Activated naive CD4-positive, alpha-beta T cell treated with Interleukin-2 at 50 U/mL for 16 hours (primary cell): ENCODE measurements at places on chromosomes 16 and 17.

- no peak for DNase-seq
Measured at GRCh38 chr16:48113471-48113870, 42.3 kb downstream of the ABCC12 start.

GRCh38 chr17:79760197-79760906 lies 17.6 kb upstream of the CBX2 start:
- DNase-seq: no peak

DNA sequence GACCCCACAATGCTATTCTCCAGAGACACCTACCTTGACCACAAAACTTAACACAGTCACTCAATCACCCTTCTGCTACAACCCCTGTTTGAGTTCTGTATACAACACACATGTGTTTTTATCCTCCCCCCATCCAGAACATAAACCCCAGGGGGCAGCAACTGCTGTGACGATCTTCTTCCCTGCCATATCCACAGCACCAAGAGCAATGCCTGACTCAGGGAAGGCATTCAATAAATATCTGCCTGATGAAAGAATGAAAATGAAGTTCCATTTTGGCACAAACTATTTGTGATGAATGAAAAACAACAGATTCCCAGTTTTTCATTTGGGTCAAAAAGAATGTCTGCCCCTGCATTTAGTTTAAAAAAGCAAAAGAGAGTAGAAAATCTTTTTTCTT lies 27.0 kb downstream of the ASIC2 start:
- no peak for DNase-seq

DNA sequence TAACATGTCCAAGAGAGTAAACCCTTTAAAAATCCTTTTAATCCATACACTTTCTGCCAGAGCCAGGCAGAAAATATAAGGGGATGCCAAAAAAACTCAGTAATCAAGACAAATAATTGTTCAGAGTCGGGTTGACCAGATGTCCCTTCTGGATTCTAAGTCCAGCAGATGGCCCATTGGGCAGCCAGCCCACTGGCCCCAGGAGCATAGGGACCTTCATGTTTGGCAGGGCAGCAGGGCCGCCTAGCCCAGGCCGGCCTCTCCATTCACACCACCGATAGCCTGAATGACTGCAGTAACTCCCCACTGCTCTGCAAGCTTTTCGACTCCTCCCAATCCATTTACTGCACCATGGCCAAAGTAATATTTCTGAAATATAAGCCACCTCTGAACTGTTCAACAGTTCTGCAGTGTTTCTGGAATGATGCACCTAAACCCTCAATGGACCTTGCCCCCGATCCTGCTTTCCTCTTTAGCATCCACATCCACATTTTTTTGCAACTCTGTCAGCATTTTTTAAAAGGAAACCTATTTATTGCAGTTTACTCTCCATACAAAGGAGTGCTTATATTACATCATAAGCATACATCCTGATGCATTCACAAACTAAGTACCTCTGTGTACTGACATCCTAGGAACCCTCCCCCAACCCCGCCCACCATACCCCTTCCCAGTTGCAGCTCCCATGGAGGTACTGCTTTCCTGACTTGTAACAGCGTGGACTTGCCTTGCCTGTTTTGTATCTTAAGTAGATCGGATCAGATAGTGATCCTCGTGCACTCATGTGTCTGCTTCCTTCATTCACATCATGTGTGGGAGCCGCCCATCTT lies 46.4 kb downstream of the LDHD start:
- no peak for DNase-seq

GRCh38 chr16:55359946-55360345 lies 35.9 kb downstream of the IRX6 start:
- DNase-seq: no peak

GRCh38 chr16:55418586-55418985 lies 60.4 kb upstream of the MMP2 start:
- no peak for DNase-seq

DNA sequence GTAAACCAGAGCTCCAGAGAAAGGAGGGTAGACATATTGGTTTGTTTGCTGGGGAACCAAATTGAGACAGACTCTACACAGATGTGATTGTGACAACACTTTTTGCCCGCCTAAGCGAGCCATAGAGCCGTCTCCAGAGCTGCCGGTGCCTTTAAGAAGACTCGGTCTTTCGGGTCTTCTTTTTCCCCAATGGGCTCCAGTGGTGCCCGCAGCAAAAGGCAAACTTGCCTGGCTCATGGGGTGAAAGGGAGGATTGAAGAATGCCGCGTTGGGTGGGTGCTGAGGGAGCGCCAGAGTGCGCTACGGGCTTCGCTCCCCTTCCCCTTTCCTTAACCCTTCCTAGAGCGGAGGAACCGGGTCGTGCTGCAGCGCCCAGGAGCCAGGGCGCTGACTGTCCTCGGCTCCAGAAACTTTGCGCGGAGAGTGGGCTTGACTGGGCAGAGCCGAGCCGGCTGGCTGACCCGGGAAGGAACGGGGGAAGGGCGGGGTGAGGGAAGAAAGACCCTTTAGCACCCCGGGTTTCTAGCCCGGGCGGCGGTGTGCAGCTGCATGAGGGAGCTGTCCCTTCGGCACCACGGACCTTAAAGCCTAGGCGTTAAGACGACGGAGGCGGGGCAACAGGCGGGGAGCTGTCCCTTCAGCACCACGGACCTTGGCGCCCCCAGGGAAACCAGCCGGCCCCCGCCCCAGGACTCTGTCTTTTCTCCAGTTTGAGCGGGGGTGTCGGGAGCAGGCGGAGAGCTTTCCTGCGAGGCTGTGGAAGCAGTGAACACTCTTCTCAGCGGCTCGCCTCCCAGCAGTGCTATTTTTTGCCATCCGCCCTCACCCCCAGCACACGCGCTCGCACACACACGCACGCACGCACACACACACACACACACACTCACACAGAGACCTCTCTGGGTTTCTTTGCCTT lies at the start of gene CACNG3:
TSS of gene CACNG3 (plus strand) at position 880 of the 916 bp plus-strand sequence. CDS start 420 bp downstream, outside the sequence.
- peak; percentile 54 for DNase-seq

DNA sequence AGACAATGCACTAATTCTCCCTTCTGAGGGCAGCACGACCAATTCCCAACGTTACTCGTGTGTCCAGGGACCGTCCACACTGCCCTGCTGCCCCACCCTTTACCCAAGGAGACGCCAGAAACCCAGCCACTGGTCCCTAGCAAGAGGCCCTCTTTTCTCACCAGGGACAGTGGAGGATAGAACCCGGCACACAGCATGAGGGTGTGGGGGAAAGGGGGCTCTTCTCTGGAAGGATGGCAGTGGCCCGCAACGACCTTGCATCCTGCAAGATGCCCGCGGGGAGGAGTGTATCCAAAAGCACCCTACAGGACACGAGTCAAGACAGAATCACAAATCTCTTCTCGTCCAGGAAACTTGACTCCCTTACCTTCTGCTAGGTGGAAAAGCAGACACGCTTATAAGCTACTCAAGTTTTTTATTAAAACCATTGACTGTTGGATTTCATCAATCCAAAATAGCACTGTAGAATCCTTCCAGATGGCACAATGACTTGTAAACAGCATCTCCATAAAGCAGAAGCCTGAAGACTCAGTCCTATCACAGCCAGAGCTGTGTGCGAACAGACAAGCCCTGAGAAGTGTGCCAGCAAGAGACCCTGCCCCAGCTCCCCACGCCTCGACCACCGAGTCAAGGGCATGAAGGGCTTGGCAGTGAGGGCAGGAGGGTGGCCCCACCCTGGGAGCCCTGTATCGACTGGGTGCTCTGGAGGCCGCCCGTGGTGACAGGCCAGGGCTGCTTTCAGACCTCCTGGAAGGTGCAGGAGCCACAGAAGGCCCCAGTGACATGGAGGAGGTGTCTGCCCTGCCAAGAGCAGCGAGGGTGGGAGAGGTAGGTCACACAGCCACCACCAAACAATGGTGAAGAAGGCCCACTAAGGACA lies 103.8 kb downstream of the ANKRD11 start:
- no peak for DNase-seq

DNA sequence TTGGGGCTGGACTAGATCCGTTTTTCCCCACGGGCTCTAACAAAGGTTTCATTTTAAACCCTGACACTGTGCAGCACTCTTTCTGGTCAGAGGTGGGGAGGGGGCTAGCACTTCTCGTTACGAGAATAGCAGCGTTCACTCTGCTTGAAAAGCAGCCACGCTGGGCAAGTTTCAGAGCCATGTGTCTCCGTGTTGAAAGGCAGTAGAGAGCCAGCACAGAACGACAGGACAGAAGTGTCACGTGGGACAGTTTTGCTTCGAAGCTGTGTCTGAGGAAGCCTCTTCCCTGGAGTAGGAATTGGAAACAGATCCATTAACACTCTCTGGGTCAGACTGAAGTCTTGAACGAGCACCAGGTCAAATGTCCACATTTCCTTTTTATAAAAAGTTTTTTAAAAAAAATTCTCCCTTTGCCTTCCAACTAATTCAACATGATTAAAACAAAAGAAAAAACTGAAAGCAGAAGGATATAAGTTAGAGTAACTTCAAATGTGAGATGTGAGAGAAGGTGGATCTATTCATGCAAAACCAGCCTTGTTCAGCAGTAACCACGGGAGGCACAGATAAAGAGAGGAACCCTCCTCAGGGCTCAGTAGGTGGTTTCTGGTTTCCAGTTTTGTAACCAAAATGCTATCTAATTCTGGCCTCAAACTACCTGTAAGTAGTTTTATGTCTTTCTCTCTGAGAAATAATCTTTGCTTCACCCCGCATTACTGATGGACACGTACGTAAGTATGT lies 65.0 kb downstream of the SMG6 start:
- no peak for DNase-seq

DNA sequence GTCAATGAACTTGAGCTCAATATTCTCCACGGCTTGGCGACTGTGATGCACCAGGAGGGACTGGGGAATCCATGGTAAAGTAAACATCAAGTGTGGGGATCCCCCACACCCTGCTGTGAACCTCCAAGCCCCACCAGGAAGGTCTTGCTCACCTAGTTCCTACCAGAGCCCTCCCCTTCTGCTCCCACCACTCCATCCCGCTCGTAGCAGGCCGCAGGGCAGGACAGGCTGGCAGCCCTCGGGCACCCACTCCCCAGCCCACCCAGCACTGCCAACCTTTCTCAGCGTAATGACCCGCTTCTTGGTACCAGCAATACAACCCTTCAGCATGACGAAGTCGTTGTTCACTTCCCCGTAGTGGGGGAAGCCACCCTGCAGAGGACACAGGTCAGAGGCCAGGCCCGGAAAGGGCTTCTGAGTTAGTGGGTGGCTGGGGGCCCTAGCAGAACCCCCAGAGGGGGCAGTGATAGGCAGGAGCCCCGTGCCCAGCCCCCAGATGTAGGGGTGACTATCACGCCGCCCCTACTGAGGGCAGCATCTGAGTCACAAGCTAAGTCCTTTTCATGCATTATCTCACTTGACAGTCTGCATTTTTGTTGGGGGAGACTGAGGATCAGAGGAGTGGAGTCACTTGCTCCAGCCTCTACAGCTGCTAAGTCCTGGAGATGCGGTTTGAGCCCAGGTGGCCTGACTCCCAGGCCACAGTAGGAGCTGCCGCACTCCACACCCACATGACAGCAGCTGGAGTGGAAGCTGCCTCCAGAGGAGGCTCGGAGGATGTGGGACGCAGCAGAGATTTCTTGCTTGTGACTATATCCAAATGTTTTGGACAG lies 2.8 kb upstream of the MSRB1 start:
- no peak for DNase-seq

GRCh38 chr17:49647256-49647585 lies 30.7 kb downstream of the SPOP start:
- no peak for DNase-seq

DNA sequence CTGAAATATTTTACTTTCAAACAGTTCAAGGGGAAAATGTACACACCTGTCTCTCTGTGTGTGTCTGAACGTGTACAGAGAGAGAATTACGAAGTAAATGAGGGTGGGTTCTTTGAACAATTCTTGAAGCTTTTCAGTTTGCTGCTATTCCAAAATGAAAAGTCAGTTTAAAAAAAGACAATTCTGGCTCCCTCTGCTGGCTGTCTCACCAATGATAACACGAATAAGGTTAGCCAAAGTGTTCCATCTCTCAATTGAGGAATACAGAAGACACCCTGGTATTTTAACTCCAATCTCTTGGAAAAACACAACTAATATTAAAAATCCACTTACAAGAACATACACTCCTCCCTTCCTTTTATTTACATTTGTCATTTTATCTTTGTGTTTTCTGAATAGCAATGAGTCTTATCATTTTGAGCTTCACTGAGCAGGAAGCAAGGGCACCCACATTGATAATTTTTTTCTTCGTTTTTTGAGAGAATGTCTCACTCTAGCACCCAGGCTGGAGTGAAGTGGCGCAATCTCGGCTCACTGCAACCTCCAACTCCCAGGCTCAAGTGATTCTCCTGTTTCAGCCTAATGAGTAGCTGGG lies 20.5 kb downstream of the EFTUD2 start:
- peak; percentile 15 for DNase-seq

DNA sequence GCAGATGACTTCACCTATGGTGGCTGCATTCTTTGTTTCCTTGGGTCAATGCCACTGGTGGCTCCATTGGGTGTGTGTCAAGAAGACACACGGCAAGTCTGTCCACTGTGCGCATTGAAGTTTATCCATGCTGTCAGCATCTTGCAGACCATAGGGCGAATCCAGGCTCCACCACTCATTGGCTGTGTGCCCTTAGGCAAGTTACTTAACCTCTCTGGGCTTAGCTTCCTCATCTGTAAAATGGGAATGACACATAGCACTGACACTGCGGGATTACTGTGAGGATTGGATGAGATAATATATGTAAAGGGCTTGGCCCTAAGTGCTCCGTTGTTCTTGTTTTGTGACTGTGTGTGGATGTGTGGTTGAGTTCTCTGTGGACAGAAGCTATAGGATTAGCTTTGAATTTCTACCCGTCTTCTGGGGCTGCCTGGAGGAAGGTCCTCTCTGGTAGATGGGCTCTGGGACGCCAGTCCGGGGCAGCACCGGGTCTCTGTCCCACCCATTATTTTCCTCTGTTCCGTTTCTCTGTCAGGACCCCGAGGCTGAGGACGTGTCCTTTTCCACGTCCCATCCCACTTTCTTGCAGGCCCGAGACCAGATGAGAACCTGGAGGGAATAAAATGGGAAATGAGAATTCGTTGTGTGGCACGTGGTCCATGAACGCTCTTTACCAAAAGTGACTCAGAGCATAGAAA lies 178.4 kb downstream of the IRF8 start:
- DNase-seq: no peak

GRCh38 chr17:20225162-20226115 lies 216.3 kb downstream of the SPECC1 start:
- no peak for DNase-seq

DNA sequence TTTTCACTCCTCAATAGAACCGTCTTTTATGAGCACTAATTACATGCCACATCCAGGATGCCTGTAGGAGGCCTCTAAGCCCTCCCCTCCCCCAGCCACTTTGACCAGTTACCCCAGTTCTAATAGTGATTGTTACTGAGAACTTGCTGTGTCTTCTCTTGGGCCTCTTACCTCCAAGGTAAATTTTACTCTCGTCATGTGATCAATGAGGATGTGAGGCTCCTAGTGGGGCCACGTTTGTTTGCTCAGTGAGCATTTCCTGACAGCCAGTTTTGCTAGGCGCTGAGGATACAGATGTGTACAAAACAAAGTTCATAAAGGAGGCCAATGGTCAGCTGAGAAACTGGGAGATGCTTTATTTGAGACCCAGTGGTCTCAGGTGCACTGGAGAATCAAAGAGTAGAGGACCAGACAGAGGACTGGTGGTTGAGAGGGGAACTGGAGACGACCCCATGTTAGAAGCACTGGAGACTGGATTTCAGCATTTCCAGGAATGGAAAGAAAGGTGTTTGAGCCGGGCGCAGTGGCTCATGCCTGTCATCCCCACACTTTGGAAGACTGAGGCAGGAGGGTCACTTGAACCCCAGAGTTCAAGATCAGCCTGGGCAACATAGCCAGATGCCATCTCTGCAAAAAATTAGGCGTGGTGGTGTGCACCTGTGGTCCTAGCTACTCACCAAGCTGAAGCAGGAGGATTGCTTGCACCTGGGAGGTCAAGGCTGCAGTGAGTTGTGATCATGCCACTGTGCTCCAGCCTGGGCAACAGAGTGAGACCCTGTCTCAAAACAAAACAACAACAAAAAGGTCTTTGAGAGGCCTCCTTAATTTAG lies 2.6 kb downstream of the ATP2C2 start:
- no peak for DNase-seq
